ENCODE measurements at places on chromosomes 3 and 15.

- no peak for DNase-seq
Measured at GRCh38 chr3:194431554-194431953, 32.5 kb upstream of the GP5 start.

DNA sequence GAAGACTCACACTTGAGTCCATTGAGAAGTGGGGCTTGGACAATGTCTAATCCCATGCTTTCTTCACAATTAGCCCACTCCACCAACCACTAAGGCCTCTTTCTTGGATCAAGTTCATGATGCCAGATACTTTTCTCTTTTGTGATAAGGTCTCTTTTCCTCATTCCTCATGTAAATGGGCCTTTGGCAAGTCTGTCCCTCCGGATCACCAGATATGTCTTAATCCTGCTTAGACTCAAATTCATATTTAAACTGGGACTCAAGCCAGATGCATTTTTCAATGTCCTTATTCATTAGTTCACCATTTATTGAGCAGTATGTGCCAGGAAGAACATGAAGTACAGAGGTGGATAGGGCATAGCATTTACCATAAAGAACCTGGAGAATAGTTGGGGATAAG, 671.1 kb downstream of the TBL1XR1 start:
- no peak for DNase-seq

- no peak for DNase-seq
Measured at GRCh38 chr15:86347245-86347644, 267.6 kb downstream of the AGBL1 start.

DNA sequence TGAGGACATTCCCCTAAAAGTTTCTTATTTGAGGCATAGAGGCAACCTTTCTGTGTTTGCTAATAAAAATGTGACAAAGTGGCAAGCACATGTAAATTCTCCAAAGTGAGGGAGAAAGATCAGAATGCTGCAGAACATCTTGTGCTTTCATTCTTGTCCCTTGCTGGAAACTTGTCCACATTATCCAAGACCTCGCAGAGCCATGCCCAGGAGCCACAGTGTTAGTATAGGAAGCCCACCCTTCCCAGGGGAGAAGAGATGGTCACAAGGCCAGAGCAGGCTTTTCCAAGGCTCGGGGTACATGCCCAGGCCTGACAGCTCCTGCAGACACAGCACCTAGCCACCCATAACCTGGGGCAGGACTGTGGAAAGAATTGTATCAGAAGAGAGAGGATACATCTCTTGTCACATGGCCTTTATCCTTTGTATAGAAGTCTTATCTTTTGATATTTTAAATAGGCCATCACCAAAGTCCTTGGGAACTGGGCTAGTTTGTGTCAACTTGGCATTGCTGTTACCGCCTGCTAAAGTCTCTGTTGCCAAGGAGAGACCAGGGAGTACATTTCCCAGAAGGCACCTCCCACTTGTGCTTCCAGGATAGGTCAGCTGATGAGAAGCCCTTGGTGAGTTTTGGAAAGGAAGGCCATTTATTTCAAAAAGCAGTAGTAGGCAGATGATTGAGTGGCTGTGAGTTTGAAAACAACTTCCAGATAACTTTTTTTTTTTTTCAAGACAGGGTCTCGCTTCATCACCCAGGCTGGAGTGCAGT, 10.5 kb downstream of the DLEC1 start:
- DNase-seq, result no peak

- no peak for DNase-seq
Measured at GRCh38 chr3:19226479-19226878, 78.2 kb downstream of the KCNH8 start.

DNA sequence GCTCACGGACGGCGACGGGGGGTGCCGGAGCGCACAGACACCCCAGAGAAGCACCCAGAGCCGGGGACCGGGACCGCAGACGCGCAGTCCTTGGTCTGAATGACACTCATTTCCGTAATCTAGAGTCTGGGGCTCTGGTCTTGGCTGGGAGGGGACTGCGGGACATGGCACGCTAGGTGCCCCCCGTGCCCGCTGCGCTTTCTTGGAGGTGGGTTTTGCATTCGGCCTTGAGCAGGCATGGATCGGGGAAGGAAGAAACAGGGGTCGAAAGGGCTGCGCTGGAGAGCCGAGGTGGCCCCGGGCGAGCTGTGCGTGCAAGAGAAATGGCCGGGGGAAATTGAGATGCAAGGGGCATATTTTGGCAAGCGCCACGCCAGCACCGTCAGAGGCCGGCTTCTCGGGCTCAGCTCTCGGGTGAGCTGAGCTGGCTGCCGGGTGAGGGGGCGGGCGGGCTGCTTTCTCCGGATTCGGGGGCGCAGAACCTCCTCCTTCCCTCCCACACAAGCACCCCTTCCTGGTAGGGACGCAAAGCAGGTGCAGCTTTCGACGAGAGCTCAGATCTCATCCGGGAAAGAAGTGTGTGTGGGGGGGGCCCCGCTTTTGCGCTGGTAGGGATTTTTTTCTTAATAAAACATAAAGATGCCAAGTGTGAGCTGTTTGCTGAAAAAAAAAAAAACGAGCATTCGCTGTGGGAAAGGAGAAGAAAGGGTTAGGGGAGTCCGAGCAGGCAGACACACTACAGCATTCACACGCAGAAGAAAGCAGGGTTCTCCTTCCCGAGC, 963 bp upstream of the NTRK3 start:
- no peak for DNase-seq

GRCh38 chr3:181700168-181701087, 11.3 kb upstream of the SOX2 start:
- peak; percentile 28 for DNase-seq

DNA sequence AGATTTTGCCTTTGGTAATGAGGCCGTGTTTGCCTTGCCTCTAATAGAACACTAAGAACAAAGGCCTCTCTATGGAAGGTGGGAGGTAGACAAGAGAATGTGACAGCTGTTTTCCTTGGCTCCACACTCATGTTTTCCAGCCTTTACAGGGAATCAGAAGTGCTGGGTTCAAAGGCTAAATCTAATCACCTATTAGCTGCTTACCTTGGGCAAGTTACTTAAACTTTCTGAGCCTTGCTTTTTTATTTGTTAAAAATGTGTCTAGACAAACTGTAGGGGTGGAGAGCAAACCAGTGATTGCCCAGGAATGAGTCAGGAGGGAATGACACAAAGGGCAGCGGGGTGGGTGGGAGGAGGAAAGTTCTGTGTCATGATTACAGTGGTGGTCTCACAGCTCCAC, 179.0 kb downstream of the P3H2 start:
- no peak for DNase-seq

- no peak for DNase-seq
Measured at GRCh38 chr15:66211670-66212562, 41.6 kb downstream of the MEGF11 start.

DNA sequence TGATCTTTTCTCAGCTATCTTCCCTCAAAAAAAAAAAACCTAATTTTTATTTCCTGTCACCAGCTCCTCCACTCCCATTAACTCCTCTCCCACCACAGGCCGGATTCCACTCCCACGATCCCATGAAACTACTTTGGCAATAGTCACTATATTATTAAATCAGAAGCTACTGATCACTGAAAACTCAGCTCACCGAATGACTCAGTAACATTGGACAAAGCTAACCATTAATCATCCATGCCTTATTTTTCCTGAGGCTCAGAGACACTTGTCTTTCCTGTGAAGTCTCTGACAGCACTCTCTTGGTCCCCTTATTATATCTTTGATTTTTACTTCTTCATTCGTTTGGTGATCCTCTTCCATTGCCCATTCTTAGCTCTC, 260.2 kb downstream of the CGGBP1 start:
- DNase-seq, result no peak

DNA sequence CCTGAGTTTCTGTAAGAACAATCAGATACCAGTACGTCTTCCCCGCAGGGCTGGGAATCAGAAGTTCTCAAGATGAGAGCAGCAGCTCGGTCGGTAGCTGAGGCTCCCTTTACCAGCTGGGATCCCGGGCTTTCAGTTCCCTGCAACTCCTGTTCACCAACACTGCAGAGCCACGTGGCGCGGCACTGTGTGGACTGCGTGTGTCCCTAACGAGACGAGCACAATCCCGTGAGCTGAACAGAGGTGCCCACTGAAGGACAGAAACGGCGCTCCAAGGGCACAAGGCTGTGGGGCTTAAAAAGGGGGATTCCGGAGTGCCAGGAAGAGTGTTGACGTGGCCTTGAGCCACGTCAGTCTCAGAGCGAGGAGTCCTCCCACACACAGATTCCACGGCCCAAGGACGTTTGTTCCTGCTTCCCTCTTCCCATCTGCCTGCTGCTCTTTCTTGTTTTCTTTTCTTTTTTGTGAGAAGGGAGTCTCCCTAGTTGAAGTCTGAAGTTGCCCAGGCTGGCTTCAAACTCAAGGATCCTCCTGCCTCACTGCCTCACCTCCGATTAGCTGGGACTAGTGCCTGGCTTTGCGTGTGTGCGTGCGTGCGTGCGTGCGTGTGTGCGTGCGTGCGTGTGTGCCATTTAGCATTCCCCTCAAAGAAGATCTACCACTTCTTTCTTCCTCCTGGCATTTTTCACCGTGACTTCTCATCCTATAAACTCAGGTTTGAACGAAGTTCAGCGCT, 37.1 kb upstream of the RPL35A start:
- no peak for DNase-seq

- DNase-seq, result no peak
Measured at GRCh38 chr15:39260391-39260790, 320.5 kb upstream of the THBS1 start.

GRCh38 chr3:178353006-178353694, 183.1 kb upstream of the KCNMB2 start:
- DNase-seq, result no peak

DNA sequence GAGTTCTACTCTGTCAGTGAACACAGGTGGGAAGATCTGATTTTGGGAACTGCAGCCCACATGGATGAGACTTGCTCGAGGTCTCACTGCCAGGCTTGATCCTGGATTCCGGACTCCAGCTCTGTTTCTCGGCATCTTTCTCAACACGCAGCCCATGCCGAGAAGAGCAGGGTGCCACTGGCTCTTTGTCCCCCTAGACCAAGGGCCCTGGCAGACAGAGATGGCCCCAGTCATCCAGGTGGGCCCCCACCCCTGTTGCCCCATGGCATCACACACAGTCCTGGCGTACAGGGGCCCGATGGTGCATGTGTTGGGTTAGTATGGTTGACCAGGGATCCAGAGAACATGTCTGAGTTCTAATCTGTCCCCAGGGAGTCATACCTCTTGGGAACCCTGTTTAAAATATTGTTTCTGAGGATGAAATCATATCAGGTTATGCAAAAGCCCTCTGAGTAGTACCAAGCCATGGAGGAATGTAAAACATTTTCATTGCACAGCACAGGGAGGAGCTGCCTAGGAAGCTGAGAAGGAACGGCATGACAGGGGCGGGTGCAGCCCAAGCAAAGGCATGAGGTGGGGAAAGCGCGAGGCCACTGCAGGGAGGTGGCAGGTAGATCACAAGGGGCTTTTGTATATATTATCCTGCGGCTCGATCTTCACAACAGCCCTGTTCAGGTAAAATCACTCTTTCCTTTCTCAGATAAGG, 320.6 kb downstream of the UACA start:
- no peak for DNase-seq

GRCh38 chr3:27758083-27758482, 36.0 kb upstream of the EOMES start:
- no peak for DNase-seq

- no peak for DNase-seq
Measured at GRCh38 chr3:54527953-54528352, 399.9 kb downstream of the LRTM1 start.

DNA sequence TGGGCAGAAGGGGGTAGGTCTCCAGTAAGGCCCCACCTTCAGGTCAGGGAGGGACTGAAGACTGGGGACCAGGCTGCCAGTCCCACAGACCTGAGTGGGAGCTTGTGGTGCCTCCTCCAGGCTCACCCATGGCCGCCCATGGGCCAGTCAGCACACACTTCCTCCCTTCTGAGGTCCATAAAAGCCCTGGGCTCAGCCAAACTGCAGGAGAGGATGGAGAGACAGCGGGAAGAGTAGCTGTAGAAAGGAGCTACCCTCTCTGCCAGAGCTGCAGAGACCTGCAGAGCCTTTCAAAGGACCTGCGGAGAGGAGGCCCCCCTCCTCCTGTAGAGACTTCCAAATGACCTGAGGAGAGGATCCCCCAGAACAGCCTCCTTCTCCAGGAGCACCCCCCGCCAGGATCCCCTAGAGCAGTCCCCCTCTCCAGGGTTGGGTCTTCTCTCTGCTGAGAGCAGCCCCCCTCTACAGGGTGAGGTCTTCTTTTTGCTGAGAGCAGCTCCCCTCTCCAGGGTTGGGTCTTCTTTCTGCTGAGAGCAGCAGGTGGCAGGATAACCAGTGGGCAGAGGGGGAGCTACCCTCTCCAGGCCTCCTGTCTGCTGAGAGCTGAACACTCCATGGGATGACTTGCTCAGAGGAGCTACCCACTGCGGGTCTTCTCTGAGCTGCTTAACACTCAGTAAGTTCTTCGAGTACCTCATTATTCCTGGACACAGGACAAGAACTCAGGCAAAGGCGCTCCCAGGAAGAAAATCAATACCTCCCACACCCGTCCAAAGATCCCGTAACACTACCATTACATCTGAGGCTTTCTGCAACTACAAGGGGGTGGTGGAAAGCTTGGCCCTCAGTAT, 5.0 kb upstream of the SKIC8 start:
- DNase-seq, result no peak

DNA sequence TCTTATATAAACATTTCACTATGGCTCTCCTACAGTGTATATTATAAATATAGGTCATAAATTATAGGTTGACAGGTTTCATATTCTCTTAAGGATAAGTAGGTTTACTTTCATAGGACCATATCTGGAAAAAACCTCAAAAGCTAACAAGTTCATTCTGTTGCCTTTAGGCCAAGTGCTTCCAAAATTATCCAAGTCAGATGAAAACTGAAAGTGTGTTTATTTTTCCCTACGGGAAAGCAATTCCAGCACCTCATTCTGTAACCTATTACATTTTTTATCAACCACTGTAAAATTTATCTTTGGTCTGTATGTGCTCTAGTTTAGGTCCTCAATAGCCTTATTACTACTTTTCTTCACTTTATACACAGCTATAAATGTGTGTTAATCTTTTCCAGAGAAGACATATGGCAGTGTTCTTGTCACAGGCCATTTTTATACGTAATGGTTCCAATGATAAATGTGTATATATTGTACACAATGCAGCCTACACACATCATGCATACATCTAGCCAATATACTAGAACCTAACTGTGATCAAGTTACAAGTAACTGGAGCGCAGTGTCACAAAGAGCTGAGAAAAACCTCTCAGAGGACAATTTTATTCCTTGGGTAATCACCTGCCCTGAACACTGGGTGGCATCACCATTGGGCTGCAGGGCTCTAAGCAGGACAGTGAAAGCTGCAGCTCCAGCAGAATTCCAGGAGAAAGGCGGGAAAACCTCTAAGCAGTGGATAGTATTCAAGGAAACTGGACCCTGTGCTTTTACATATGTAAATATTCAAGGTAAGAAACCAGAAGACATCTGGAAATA, 251.3 kb downstream of the CTNNB1 start:
- DNase-seq, result no peak

DNA sequence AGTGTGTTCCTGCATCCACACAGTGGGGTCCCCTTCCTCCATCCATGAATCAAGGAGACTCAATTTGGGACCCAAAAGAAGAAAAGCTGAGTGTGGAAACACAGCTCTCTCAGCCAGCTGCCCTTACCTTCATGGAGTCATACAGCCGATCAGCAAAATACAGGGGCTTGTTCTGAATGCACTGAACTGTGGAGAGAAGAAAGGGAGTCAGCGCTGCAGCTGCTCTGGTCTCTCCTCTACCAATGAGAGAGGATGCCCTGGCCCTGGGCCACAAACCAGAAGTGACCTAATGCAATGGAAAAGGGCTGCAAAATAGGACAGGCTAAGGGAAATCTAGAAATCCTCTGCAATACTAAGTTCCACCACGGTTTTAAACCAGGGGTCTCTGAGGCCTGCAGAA, 46.7 kb downstream of the ANXA2 start:
- DNase-seq, result no peak

All from activated CD4-positive, alpha-beta T cell treated with anti-CD3 and anti-CD28 coated beads, Interleukin-2, amount 50 U/mL, for 1 hour (primary cell).